ENCODE measurements at places on chromosomes 1 and 21.

DNA sequence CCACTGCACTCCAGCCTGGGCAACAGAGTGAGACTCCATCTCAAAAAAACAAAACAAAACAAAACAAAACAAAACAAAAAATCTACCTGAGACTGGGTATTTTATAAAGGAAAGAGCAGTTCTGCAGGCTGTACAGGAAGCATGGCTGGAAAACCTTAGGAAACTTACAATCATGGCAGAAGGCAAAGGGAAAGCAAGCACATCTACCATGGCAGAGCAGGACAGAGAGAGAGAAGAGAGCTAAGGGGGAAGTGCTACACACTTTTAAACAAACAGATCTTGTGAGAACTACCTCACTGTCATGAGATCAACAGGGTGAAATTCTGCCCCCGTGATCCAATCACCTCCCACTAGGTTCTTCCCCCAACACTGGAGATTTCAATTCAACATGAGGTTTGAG lies 198.3 kb upstream of the SAMSN1 start:
- no peak for DNase-seq

GRCh38 chr1:85128316-85128715 lies 72.5 kb downstream of the SYDE2 start:
- DNase-seq: no peak

DNA sequence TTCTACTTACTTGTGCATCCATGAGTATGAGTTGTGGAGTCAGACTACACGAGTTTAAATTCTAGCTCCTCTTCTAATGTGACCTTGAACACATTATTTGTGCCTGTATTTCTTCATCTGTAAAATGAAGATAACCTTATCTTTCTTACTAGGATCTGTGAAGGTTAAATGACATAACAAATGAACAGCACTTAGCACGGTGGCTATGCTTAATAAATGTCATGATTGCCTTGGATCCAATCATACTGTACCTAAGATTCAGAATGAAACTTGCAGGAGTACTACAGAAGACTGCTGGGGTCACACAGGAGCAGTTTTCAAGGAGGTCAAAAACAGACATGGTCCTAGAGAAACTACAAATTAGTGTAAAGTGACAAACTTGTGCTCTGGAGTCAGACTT lies 22.2 kb upstream of the ALG14 start:
- no peak for DNase-seq

GRCh38 chr1:61356995-61357394 lies 274.6 kb downstream of the NFIA start:
- DNase-seq: no peak

DNA sequence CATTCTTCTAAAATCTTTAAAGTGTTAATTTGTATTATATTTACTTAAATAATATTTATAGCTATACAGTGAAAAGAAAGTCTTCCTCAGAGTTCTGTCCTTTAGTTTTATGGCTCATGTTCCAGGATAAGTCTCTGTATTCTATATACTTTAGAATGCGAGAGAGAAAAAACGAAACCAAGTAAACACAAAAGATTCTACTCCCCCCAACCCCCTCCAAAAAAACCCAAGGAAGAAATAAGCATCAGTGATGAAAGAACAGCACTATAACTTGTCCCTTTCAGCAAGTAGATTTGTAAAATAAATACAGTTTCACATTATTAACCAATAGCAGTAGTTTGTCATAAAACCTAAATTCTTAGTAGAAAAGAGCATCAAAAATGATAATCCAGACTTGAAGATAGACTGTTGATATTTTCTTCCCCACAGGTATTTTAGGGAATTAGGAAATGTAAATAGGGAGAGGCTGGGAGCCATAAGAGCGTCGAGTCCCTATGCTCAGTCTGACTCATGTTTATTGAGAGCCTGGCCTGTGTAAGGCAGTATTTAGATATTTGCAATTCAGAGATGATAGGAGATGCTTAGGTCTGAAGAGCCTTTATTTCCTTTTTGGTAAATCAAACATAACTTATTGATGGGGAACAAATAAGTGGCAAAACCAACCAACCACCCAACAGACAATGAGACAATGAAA lies 35.5 kb downstream of the CDC14A start:
- no peak for DNase-seq

- no peak for DNase-seq
Measured at GRCh38 chr21:37001441-37001840, 5.1 kb upstream of the RIPPLY3 start.

DNA sequence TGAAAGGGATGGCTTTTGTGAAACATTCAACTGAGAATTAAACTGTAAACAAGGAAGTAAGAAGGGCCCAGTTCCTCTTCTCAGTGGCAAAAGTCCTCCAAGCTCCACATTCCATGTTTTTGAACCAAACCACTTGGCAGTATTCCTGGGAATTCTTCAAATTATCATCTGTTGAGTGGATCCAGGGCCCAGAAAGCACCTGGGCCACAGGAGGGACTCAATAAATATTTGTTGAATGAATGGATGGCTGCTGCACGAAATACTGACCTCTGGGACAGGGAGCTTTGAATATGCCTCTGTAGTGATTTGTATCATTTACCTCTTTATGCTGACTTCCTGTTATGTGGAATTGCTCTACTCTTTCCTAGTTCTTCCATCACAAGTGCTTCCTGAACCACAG lies 4.7 kb downstream of the SLC35F3 start:
- no peak for DNase-seq

DNA sequence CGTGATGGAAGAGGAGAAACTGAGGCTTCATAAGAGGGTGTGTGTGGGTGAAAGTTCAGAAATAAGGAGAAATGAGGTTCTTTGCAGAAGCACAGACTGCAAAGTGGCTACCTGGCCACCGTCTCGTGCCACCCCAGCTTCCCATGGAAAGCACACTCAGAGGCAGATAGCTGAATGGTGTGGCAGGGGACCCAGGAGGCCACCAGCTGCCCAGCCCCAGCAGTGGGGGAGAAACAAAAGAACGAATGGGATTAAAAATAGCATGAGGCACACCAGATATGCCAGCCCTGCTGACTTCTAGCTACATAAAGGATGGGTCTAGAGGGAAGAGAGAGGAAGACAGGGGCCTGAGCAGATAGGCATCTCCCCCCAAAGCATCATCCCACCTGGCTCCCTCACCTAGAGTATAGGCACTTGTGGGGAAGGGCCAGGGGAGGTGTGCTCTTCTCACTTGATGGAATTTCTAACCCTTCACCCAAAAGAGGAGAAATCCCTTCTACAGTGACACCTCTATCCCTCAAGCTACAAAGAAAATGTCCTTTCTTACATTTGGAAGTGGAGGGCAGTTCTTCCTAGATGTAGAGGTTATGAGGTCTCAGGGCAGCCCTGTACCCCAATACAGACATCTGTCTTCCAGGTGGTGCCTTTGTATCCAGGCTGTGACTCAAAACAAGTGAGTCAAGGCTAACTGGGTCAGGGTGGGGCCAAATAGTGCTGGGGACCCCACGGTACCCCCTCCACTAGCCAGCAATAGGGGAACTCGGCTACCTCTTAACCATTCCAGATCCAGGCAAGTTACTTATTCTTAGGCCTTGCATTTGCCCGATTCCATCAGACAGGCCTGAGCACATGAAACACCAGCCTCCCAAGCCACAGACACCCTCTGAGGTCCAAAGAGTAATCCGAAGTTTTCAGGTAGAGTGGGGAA lies 3.5 kb downstream of the HDGF start:
- DNase-seq: no peak

- no peak for DNase-seq
Measured at GRCh38 chr1:213719462-213719861, 268.3 kb upstream of the PROX1 start.

- no peak for DNase-seq
Measured at GRCh38 chr1:27686223-27686990, 14.4 kb upstream of the IFI6 start.

DNA sequence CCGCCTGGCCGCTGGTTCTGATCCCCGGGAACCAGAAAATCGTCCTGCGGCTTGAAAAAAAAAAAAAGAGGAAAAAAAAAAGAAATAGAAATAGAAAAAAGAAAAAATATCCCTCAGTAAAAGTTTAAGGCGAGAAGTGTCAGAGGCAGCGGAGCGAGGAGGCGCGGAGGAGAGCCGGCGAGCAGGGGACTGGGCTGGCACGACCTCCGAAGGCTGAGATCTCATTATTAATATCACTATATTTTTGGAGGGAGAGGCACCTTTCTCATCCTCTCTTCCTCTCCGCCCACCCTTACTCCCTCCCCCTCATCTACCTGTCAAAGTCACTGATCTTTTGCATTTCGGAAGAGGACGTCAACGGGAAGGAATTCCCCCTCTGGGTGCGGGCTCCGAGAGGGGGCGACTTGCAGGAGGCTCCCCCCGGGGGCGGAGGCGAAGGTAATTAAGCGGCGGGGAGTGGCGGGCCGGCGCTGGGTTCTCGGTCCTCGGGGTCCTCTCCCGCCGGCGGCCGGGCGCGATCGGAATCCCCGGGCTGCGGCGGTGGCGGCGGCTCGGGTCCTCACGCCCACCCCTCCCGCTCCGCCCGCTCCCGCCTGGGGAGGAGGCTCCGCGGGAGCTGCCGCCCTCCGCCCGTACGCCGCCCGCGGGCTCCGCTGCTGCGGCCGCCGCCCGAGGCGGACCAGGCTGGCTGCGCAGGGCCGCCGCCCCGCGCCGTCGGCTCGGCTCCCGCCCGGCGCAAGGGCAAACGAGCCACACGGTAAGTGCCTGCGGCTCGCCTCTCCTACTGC lies at the start of gene NTNG1:
Gene NTNG1 (plus strand): TSS at position 337 of the 788 bp plus-strand sequence.
- no peak for DNase-seq

DNA sequence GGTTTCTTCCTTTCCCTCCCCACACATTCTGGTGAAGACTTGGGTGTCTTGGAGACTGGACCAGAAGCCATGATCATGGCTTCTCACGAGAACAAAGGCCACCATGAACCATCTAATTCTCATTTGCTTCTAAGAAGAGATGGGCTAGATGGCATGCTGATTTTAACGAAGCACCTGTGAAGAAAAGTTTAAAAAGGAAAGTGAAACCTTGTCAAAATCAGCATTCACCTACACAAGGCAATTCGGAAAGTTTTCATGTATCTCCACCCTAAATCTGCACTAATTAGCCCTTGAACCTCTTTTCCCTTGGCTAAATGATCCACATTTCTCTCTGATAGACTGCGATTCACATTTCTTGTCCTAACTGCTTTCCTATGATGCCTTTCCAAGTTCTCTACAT lies 114.3 kb upstream of the RAVER2 start:
- no peak for DNase-seq

DNA sequence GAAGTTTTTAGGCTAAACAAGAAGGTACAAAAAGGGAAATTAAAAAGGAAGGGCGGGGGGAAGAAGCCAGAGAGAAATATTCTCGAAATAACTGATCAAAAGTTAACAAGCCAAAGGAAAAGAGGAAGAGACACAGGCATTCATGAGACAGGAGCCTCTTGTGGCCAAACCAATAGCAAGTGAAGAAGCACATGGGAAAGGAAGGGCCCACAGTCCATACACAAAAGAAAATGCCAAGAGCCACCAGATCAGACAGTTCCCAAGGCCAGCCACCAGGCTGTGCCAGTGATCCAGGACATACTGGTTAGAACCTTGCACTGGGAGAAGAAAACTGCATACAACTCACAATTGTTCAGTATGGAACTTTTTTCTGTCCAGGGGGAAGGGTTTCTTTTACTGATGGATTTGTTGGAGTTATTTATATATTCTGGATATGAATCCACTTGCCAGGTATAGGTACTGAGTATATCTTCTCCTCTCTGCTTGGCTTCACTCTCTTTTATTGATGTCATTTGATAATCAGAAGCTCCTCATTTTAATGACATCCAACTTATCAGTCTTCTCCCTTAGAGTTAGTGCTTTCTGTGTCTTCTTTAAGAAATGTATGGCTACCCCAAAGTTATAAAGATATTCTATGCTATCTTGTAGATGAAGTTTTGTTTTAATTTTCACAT lies 76.8 kb downstream of the CD46 start:
- peak; percentile 50 for DNase-seq

GRCh38 chr1:39080269-39080826 lies 54.2 kb downstream of the NDUFS5 start:
- no peak for DNase-seq

GRCh38 chr1:228695015-228695955 lies 40.0 kb upstream of the RHOU start:
- DNase-seq: no peak

DNA sequence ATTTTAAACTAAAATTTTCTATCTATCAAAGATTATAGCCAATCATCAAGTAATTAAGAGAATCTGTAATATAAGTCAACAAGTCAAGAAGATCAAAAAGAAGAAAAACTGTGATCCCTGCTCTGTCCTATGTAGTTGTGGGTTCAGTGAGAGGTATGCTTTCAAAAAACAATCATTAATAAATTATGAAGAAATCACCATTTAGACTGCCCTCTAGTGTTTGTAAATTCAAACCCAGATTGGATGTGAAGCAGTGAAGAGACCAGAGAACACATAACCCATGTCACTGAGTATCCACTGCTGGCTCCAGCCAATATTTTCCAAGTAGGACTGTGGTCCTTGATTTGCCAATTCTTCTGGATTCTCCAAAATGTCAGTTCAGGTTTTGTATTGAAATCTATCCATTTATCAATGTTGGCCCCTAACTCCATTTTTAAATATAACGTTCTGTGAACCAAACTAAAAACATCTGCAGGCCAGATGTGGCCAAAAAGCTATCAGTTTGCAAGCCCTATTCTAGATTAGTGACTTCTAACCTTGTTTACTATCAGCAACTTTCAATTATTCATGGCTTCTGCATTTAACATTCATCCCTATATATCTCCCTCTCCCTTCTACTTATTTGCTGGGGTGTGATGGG lies 467.5 kb upstream of the CXADR start:
- DNase-seq: peak; percentile 30

DNA sequence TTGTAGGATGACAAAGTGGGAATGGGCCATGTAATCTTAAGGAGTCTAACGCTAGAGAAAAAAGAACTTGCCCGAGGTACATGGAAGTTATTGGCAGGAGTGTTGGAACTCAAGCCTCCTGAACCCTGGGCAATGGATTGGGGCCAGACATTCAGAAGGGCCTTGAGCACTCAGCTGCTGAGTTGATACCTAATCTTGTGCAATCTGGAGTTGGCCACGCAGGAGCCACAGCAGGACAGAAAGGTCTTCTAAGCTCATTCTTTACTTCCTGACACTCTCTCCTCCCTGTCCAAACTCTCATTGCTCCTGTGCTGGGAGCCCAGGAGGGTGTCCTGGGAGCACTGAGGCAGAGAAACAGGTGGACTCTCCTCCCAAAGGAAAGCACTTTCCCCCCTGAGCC lies 25.1 kb upstream of the CSF1 start:
- DNase-seq: no peak

GRCh38 chr1:79732950-79733349 lies 726.4 kb upstream of the ADGRL4 start:
- no peak for DNase-seq

DNA sequence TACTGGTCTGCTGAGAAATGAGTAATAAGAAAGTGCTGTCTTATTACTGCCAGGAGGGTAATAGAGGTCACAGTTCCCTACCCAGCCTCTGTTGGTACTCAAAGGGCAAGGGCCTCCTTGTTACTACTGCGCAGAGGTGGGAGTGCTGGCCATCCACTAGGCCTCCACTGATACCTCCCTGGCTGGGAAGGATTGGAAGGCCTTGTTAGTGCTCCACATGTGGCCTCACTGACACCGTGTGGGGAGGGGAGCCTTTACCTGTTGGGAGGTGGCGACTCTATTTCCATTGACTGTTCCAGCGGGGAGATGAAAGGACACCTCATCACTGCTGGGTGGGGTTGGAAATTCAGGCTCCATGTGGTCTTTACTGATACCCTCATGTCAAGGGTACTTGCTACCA lies 57.8 kb upstream of the USP24 start:
- no peak for DNase-seq

GRCh38 chr1:100036718-100037655 lies 67.2 kb downstream of the SLC35A3 start:
- peak; percentile 10 for DNase-seq

GRCh38 chr1:248136811-248137210 lies 8.1 kb upstream of the OR2M5 start:
- DNase-seq: no peak

- no peak for DNase-seq
Measured at GRCh38 chr1:153933430-153933829, 10.7 kb upstream of the GATAD2B start.

Data from NCI-H1092 treated with DMSO at 0.1 percent for 48 hours (cell line).